RPMI8226 (cell line): ENCODE measurements at places on chromosomes 11 and 22.

- no peak for DNase-seq
Measured at GRCh38 chr11:85238906-85239305, 388.2 kb downstream of the DLG2 start.

- DNase-seq = no peak
Measured at GRCh38 chr11:35103366-35104208, 35.4 kb upstream of the CD44 start.

- DNase-seq = no peak
Measured at GRCh38 chr11:71265559-71266092, 13.2 kb upstream of the SHANK2 start.

GRCh38 chr11:22342211-22343031 is 4.2 kb downstream of the SLC17A6 start:
- DNase-seq = no peak

DNA sequence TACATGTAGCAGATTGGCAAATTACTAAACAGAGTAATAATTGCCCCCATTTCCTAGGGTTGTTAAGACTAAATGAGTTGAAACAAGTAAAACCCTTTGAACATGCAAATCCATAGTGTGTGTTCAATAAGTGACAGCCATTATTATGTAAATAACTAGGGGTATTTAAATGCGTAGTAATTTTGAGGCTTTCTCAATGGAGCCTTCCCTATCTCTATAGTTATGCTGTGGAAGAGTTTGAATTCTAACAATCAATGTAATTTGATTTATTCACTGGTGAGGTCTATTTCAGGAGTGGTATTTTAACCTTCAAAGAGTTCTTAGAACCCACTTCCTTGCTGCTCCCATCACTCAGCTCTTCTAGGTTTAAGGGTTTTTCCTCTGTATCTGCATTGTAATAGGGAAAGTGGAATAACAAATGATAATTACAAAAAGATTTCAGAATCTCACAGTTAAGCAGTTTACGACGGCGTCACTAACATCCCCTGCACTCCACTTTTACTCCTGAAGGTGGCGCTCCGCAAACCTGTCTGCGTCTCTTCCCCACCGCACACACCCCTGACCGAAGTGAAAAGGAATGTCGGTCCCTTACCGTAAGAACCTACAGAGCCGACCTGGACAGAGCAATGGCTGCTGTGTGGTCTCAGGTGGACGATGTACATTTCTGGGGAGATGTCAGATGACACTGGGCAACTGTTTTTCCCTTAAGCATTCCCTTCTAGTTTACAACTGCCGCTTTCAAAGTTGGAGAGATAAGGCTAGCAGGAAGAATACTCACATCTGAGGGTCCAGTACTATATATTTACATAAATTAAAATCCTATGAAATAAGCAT is 80.8 kb downstream of the ZC3H12C start:
- DNase-seq = peak; percentile 47

DNA sequence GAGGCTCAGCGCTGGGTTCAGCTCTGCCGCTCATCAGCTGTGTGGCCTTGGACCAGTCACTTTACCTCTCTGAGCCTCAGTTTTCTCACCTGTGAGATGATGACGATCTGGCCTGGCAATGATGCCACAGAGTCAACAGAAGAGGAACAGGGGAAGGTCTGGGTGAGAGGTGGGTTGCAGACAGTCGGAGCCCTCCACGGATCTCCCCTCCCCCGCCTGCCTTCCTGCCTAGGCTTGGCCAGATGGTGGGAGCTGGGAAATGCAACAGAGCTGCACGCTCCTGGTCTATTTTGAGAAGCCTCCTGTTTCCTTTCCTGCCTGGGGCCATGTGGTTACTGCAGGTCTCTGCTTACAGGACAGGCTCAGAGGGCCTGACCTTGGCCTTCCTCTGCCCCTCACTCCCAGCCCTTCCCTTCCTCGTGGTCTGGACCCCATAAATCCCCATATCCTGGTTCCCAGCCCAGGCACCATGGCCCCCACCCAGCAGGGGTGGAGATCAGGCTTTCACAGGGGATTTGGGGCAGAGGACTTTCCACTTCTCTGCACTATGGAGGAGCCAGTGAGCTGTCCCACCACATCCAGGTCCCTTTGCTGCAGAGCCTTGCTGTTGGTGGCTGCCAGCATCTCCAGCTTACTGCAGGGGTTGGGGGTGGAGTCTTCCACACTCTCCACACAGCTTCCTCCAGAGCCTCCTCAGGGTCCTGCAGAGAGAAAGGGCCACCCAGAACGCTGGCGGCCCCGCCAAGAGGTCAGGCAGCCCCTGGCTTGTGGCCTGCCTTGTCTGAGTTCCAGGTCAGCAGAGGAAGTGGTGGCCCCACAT is 46.9 kb downstream of the C11orf96 start:
- DNase-seq = no peak

DNA sequence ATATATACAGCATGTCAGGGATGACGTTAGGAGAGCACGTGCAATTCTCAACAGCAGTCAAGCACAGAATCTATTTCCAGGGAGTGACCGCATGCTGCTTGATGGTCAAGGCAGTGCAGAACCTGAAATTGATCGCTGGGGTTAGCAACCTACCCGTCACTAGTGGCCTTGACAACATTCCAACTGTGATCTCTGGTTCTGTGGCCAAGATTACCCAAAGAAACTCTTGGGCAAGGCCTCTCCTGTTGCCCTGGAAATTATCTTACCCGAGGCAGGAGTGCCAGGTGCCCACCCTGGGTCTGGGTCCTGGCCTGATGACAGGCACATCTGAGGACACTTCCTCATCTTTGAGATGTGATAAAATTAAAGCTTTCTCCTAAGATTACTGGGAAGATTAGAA is 2.2 kb downstream of the TM7SF2 start:
- DNase-seq = no peak

DNA sequence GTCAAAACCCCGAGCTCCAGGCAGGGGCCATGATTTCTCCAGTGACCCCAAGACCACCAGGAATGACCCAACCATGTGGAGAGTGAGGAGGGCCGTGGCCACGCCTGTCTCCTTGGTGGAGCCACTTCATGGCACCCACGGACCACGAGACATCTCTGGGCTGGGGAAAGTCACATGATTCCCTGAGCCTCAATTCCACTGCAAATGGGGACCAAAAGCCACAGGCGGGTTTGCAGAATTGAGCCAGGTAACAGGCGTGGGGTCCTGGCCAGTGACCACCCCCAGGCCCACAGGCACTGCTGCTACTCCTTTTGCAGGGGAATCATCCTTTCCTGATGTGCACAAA is 178.9 kb downstream of the CTTN start:
- no peak for DNase-seq

- DNase-seq = peak; percentile 56
Measured at GRCh38 chr11:66291706-66292542, at the start of gene TMEM151A. TMEM151A (plus strand) TSS chr11:66291894; CDS start chr11:66292014, 120 bp downstream.

- no peak for DNase-seq
Measured at GRCh38 chr22:45861259-45861658, 115.7 kb downstream of the WNT7B start.

DNA sequence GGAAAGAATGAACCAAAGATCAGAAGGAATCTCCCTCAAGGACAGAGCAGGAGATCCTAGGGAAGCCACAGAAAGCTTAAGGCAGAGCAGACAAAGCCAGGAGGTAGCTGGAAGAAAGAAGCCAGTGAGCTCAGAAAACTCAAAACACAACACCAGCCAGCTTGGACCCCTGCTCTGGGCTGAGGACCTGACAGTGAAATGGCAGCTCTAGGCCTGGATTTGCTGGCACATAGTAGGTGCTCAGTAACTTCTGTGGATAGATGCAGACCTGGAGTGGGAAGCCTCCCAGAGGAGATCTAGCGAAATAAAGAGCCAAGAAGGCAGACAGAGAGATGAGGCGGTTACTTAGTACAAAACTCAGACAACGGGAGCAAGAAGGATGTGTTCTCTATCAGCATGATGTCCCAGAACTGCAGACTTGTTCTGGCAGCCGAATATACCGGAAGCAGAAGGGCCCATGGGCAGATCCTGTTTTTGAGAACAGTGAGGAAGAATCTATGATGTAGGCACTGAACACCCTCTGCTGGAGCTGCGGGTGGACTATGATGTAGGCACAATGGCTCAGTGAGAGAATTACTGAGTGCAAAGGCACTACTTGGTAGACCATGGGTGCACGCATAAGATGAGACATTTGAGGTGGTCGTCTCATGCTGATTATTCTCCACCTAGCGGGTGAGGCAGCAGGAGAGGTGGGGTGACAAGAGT is 4.8 kb downstream of the ROBO4 start:
- DNase-seq = no peak

DNA sequence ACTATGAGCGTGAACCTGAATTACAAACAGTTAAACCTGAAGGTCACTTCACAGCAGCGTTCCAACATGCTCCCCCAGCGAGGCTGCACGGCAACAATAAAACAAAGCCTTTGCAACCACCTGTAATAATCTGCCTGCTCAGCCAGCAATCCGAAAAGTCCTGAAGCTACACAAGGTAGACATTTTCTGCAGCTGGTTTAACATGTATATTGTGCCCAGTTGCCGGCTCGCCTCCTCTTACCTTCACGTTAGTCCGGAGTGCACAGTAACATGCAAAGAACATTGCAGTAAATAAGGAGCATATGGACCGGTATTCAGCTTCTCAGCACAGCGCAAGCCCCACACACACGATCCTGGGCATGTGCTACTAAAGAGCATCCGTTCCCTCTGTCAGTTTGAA is 704.3 kb downstream of the DLG2 start:
- no peak for DNase-seq

GRCh38 chr22:48919187-48919590 is 908.5 kb downstream of the BRD1 start:
- DNase-seq = no peak

- no peak for DNase-seq
Measured at GRCh38 chr11:61756452-61757212, 4.2 kb downstream of the MYRF start.

- DNase-seq = no peak
Measured at GRCh38 chr11:62151737-62152102, 27.9 kb downstream of the INCENP start.

DNA sequence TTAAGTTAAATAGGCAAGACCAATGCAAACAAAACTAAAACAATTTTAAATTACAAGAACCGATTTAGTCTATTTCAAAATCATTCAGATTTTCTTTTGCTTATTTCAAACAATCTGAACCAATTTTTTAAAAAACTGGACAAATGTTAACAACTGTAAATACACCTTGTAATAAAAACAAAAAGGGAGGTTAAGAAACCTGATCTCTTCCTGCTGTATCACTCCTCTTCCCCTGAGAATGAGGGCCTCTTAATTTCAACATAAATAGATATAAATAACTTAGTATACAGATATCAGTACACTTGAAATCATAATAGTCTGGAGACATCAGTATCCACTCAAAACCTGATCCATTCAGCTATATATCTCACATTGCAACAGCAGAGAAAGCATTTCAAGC is 346.6 kb downstream of the TTC28 start:
- no peak for DNase-seq

GRCh38 chr11:36304351-36304750 is 8.3 kb downstream of the PRR5L start:
- no peak for DNase-seq

GRCh38 chr11:132037467-132037862 is 667.0 kb downstream of the NTM start:
- no peak for DNase-seq

- DNase-seq = peak; percentile 14
Measured at GRCh38 chr22:35761037-35761436, 43.4 kb downstream of the APOL5 start.

DNA sequence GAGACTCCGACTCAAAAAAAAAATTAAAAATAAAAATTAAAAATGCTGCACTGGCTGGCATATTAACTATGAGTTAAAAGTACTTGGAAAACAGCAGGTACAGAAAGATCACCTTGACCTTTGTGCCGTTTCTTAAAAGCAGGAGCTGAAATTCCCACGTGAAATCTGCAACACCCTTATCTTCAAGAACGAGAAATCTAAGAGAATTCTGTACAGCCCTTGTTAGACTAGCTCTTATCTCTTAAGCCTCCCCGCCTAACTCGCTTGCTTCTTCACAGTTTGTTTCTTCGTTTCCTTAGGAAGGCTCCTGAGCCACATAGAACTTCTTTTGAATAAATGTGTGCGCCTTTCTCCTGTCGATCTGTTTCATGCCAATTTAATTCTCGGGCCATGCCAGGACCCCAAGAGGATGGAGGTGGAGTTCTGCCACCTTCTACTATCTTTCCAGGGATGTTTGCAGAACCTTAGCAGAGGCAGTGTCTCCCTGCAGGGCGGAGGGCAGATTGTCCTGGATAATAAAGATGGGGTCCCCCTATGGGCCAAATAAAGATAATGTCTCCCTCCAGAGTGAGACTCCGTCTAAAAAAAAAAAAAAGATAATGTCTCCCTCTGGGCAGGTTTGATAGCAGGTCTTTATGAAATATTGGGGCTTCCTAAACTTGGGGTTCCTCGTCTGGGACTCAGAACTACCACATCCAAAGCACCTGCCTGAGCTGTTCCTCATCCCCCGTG is 27.4 kb upstream of the SYT8 start:
- DNase-seq = peak; percentile 31

- DNase-seq = no peak
Measured at GRCh38 chr11:134632347-134633119, 220.5 kb upstream of the B3GAT1 start.

DNA sequence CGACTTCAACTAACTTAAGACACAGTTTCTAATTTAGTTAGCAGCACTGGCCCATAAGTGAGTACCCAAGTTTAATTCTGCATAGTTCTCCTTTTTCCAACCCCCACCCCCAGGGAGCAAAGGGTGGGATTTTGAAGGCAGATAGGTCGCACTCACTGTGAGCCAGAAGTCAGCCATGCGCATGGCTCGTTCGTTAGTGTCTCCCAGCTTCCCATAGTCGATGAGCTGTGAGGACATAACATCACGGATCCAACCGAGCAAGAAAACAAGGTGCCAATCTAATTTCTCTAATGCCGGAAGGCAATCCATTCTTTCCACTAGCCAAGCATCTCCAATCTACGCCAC is 577 bp downstream of the MRPL17 start:
- no peak for DNase-seq

- no peak for DNase-seq
Measured at GRCh38 chr11:32113200-32113919, 22.5 kb downstream of the RCN1 start.

DNA sequence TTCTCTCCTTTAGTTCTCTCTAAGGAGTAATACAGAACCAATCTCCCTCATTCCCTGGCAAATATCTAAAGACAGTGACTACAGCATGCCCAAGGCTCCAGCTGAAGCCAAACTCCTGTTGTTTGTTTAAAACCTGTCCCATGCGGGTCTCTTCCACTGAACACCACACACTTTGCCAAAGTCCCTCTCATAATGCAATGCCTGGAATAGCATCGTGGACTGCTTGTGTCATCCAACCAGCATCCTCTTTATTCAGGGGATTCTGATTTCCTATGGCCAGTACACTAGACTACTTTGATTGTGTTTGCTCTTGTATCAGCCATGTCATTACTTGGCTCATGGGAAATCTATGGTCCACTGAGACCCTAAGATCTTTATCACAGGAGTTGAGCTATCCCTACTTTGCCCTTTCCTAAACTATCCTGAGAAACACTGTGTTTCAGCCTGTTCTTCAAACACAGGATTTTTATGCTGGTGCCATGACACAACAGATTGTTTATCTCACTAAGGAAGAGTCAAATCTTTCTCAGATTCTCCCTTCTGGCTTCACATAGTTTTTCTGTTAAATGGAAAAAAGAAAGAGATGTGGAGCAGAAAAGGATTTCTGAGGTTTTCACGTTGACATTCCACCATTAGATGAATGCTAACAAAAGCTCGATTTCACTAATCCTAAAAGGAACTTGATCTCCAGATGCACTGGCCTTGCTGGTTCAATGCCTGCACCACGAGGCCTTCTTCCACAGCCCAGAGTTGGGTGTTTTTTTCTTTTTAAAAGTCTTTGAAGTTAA is 15.9 kb upstream of the IRAG1 start:
- no peak for DNase-seq
